ENCODE measurements at places on chromosomes 12 and 14.

- DNase-seq = no peak
These were observed 42.0 kb downstream of the CKB start for GRCh38 chr14:103480595-103480994.

GRCh38 chr14:73260574-73260973 lies 23.3 kb downstream of the PAPLN start:
- no peak for DNase-seq

DNA sequence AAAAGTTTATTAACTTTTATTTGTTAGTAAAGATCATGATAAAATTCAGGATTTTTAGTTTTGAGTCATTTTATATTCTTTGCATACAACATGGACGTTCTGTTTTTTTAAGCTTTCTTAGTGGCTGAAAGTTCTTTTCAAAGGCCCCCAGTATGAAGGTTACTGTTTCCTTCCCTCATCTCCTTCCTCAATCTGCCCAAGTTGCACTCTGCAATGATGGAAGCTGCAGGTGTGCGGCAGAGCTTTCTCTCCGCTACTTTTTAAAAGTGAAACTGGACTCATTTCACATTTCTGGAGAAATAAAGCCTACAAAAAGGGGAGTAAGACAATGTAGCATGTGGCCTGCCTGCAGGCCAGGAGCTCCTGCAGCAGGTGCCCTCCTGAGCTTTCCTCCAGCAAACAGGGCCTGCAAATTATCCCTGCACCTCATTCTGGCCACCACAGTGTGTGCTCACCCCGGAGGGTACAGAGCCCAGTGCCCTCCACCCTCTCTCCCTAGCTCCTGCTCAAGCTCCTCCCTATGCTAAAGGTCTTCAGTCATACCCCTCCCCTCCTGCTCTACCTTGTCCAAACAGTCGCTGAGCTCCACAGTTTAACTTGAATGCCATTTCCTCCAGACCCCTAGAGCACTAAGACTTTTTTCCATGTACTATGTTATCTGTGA lies 78.9 kb downstream of the SETD3 start:
- DNase-seq = no peak

DNA sequence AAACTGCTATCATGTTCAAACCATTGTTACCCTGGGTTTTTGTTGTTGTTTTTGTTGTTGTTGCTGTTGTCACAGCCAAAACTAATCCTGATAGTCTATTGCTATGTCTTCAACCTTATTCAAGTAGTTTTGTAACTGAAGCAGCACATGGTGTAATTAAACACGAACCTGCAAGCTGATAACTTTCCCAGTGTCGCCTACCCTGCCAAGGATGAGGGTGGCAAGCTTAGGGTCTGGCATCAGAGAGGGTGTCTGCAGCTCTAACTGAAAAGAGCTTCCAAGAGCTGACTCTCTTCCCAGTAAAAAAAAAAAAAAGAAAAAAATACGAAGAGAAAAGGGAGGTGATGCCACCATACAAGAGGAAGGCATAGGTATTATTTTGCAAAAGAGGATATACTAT lies 86.3 kb upstream of the BCL2L14 start:
- no peak for DNase-seq

GRCh38 chr12:128763395-128763794 lies 60.4 kb downstream of the SLC15A4 start:
- no peak for DNase-seq

DNA sequence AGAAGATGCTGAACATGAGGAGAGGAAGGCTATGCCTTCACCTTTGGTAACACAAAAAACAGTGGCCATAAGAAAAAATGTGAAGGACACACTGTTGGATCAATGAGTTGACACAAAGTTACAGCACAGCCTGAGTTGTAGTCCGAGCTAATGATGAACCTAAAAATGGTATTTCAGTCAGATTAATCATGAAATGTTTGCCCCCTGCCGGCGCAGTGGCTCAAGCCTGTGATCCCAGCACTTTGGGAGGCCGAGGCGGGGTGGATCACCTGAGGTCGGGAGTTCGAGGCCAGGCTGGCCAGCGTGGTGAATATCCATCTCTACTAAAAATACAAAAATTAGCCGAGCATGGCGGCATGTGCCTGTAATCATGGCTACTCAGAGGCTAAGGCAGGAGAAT lies 1.3 kb upstream of the CAPRIN2 start:
- DNase-seq = no peak

DNA sequence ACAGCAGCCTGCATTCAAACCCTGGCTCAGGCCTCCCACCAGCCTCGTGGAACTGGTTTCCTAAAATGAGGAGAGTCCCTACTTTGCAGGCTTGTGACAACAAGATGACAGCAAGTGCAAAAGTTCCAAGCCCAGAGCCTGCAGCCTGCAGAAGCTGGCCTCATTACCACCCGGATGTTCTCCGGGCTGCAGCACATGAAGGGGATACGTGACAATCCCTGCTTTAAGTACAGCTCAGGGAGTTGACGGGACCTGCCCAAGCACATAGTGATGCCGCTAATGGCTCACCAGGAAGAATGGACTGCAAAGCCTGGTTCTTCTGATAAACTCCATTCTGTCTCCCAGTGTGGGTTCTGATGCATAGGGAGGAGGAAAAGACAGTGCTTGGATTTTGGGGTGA lies 15.0 kb downstream of the SSH1 start:
- no peak for DNase-seq

- no peak for DNase-seq
These were observed 98.8 kb upstream of the GSC start for GRCh38 chr14:94868772-94869072.

DNA sequence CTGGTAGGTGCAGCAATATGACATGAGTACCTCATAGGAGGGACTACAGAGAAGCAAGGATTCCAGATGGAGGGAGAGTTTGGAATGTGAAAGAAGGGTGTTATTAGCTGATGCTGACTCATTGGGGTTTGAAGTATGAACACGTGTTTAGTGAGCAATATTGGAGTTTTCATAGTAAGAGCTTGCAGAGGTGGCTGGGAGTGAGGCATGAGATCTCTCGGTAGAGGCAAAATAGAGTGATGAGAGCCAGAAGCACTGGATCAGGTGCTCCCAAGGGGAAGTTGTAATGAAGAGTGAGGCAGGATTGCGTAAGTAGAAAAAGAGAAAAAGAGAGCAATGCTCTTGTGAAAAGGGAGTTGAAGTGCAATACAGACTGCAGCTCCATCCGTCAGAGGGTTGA lies 42.1 kb downstream of the MGST1 start:
- no peak for DNase-seq

DNA sequence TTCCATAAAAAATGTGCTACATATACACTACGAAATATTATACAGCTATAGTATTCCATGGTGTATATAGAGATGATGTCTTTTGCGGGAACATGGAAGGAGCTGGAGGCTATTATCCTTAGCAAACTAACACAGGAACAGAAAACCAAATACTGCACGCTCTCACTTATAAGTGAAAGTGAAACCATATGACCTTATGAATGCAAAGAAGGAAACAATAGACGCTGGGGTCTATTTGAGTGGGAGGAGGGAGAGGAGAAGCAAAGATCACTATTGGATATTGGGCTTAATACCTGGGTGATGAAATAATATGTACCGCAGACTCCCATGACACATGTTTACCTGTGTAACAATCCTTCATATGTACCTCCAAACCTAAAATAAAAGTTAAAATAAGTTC lies 142.8 kb downstream of the LRFN5 start:
- peak; percentile 2 for DNase-seq

DNA sequence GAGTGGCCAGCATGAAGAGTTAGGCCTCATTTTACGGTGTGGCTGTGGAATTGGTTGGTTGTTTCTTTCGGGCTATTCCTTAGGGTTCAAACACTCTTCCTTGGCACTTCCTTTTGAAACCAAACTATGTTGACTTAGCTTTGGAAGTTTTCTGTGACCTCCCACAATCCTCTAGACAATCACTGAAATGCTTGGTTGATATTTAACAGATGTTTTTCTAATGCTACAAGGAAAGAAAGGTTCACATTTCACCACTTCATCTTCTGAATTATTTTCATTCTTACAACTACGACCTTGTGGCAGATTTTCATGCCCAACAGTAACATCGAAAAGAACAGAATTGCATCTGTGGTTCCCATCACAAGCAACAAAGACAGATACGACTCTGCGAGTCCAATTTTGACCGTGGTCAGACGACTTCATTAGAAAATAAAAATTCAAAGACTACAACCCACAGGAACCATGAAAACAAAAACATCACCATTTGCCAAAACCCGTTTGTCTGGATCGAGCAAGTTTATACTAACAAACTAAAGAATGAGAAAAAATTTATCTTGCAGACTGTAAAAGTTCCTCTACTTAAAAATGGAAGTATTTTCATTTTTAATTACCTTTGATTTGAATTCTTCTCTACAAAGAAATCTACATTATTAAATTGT lies 16.9 kb downstream of the PRKAB1 start:
- no peak for DNase-seq

DNA sequence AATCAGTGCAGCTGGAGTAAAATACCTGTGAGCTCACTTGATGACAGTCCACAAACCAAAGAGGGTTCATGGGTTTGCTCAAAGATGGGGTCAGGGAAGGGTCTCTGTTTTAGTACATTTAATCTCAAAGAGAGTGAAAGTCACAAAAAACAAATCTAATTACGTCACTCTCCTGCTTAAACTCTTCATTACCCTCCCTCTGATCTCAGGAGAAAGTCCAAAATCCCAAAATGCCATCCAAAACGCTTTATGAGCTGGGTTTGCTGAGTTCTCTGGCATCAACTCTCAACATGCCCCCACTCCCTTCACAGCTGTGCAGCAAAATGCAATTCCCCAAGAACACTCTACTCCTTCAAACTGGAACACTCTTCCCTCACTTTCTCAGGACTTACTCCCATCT lies 40.4 kb upstream of the LGR5 start:
- DNase-seq = no peak

DNA sequence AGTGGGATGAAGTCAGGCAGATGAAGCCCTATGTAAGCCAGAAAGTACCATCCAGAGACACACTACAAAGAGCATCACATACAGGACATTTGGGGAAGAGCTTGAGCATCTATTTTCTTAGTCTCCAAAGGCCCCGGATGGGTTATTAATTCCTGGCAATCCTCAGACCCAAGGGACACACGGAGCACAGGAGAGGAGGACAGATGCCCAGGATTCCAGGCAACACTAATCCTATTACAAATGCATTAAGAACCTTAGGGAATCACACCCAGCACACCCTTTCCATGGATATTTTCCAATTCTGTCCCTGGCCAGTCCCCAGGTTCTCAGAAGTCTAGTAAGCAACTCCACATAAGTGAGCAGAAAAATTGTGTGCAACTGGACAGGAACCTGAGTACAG lies 65.9 kb downstream of the CMKLR1 start:
- no peak for DNase-seq

GRCh38 chr12:67280572-67280971 lies 11.4 kb downstream of the CAND1 start:
- DNase-seq = no peak

GRCh38 chr12:107642240-107642639 lies 43.4 kb upstream of the PWP1 start:
- no peak for DNase-seq

DNA sequence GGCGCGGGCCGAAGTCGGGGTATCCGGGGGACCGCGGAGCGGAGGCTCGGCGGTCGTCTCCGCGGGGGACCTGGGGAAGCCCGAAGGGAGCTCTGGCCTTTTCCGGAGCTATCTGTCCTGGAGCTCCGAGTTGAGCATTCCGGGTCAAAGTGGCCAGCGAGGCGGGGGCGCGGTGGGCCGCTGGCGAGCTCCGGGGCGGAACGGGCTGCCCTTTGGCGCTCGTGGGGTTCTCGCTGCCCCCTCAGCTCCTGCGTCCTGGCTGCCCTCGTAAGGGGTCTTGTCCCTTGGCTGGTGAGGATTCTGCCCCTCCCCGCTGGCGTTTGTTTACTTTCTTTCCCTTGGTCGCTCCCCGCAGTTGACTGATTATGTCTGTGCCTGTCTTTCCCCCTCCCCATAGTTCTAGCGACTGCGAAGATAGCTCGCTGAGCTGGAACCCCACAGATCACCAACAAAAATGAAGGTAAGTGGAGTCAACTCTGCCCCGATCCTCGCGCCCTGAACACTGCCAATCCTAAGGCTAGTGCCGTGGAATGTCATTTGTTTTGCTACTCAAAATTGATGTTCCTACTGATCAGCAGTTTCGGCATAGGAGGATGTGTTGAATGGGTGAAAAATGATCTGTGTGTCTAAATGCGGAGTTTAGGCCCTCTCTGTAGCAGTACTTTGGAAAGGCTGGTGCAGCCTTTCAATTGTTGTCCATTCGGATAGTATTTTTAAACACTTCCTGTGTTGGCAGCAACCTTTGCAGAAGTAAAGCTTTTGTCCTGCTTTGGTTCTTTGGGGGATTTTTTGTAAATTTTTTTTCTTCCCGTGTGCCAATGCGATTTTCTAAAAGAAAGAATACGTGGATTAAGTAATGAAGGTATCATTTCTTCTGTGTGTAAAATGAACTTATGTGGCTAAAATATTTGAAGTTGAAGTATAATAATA lies 1.3 kb downstream of the ARID4A start:
- DNase-seq = no peak

GRCh38 chr14:105146181-105146975 lies 22.2 kb downstream of the JAG2 start:
- DNase-seq = no peak

DNA sequence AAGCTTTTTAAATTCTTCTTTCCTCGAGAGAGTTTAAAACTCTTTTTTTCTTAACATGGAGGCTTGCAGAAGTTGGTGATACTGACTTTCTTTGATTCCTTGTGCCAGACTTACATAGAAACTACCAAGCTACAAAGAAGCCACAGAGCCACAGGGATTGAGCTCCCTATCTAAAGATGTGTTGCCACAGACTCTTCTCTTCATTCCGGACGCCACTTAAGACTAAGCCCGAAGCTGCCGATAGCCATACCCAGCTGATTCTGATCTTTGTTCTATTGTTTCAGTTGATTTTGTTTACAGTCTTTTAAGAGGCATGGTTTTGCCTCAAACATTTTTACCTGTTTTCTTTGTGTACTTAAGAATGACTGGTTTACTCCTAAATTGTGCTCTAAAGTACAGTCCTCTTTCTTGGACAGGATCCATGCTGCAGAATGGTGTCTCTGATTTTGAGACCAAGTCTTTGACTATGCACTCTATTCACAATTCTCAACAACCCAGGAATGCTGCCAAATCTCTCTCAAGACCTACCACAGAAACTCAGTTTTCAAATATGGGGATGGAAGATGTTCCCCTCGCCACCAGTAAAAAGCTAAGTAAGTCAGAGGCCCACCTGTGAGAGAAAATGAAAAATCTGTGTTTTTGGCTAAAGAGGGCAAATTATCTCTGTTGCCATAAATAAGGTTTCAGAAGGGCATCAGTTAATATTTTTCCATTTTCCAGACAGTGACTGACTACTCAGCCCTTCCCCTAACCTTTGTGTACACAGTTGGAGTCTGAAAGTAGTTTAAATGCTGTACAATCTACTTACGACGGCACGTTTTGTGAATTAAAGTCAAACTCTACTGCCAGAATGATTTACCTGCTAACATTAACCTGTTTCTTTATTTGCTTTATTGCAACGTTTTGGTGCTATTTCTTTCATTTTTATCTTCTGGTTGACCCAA lies 42.1 kb upstream of the KCNH3 start:
- DNase-seq = no peak

GRCh38 chr12:118310320-118310719 lies 62.4 kb downstream of the TAOK3 start:
- DNase-seq = no peak

- DNase-seq = no peak
These were observed 159.1 kb downstream of the RPS29 start for GRCh38 chr14:49427117-49427516.
